ENCODE measurements at places on chromosomes 16 and 17. TPM values are rescaled to one million over a fixed set of nuclear protein-coding genes. Genes with fewer than 3 reads are reported as not detected.

DNA sequence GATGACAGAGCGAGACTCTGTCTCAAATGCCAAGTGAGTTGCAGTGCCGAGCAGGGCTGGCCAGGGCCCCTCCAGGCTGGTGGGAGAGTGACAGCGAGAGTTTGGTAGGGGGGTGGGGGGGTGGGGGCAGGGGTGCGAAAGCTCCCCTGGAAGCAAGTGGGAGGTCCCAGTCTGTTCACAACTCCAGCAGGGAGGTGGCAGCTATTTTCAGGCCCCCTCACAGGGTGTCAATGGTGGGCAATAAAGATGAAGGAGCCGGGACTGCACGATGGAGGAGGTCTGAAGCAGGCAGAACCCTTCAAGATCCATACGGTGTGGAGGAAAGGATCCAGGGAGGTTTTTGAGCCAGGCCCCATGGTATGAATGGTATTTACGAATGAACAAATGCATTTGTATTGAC, 83.7 kb downstream of the PGS1 start:
- H3K4me3 ChIP-seq: no peak overlapping the region
- no peak overlapping the region for H3K27ac ChIP-seq
- no peak for DNase-seq
- no peaks in the 10 kb centered on the region for H3K4me1 ChIP-seq
- no peaks in the 10 kb centered on the region for H3K36me3 ChIP-seq

- H3K4me1 ChIP-seq: peaks cover 9% of the 10 kb centered on the region
- H3K27me3 ChIP-seq: no peaks in the 10 kb centered on the region
- H3K4me3 ChIP-seq: no peak overlapping the region
- no peak for DNase-seq
Observed at GRCh38 chr16:84446084-84446483, 58.4 kb downstream of the MEAK7 start.

DNA sequence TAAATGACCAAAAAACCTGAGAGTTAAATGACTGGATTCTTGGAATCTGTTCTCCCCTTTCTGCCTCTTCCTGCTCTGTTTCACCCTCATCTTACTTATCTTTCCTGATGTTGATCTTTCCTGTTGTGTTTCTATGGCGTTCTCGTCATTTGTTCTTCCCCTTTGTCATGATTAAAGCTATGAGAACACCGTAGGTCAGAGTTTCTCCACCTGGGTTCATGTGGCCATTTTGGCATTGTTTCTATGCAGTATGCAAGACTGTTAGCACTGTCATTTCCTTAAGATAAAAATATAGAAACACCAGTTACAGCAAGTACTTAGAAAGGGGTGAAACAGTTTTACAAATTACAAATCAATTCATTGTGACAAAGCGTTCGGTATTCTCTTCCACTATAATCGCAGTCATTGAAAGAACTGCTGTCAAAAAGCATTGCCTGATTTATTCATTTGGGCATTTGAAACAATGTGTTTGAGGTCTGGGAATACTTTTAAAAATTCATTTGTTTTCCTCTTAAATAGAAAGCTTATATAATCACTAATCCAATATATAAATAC, 166.0 kb downstream of the PHKB start:
- peaks cover 4% of the 10 kb centered on the region for H3K36me3 ChIP-seq
- H3K27me3 ChIP-seq: no peaks in the 10 kb centered on the region
- no peak overlapping the region for H3K4me3 ChIP-seq
- peaks cover 13% of the 10 kb centered on the region for H3K4me1 ChIP-seq
- peak overlapping the region; percentile 77 for H3K27ac ChIP-seq

- peaks cover 2% of the 10 kb centered on the region for H3K36me3 ChIP-seq
- H3K4me1 ChIP-seq: peaks cover 26% of the 10 kb centered on the region
- no peak overlapping the region for H3K4me3 ChIP-seq
- H3K27ac ChIP-seq: peak overlapping the region; percentile 52
- H3K27me3 ChIP-seq: no peaks in the 10 kb centered on the region
Observed at GRCh38 chr16:88473666-88474534, 20.8 kb downstream of the ZFPM1 start.

- no peaks in the 10 kb centered on the region for H3K36me3 ChIP-seq
- H3K4me3 ChIP-seq: no peak overlapping the region
- peaks cover 11% of the 10 kb centered on the region for H3K27me3 ChIP-seq
- peak; percentile 39 for DNase-seq
Observed at GRCh38 chr17:11644265-11645212, 46.3 kb downstream of the DNAH9 start.

TBC1D3I gene
- 1.9 TPM for total RNA-seq

CARD14 gene
- 0.36 TPM for total RNA-seq

GRCh38 chr16:12188061-12188934, 211.8 kb downstream of the SNX29 start:
- no peaks in the 10 kb centered on the region for H3K27me3 ChIP-seq
- no peak overlapping the region for H3K27ac ChIP-seq
- H3K4me1 ChIP-seq: peaks cover 3% of the 10 kb centered on the region

DNA sequence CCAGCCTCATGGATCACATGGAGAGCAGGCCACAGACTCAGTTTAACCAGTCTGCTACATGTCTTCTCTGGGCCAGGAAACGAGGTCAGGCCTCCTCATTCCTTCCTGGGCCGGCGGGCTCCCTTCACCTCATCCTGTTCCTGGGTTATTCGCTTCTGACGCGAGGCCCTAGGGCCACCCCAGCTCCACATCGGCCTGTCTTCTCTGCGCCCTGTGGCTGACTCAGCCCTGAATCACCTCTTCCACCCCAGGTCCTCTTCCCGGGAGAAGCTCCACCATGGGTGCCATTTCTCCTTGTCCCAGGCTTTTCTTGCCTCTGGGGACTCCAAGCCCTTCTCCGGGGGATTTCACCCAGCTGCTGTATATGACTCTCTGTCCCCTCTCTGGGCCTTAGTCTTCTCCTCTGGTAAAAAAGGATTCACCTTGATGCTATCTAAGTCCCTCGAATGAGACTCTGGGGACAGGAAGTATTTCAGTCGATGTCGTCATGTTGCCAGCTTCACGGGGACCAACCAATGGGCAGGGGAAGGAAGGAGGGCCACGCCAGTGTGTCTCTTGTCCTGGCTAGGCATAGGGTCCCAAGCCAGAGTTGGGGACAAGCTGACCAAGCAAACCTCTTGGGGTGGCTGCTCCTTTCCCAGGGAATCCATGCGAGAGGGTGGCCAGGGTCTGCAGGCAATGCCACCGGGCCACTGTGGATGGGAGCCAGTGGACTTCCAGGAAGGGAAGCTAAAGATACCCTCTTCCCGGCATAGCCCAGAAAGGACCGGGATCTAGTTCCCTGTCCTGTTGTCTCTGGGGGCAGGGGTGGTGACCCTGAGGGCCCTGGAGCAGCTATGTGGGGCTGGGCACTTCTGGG, 58.7 kb downstream of the SOCS3 start:
- H3K4me3 ChIP-seq: no peak overlapping the region
- DNase-seq: no peak
- H3K27ac ChIP-seq: peak overlapping the region; percentile 76
- no peaks in the 10 kb centered on the region for H3K36me3 ChIP-seq
- H3K27me3 ChIP-seq: no peaks in the 10 kb centered on the region

- peaks cover 47% of the 10 kb centered on the region for H3K27me3 ChIP-seq
- peak overlapping the region; percentile 84 for H3K27ac ChIP-seq
- H3K36me3 ChIP-seq: no peaks in the 10 kb centered on the region
- peak overlapping the region; percentile 78 for H3K4me3 ChIP-seq
Observed at GRCh38 chr17:6713918-6714271, 726 bp upstream of the SLC13A5 start.

TRAF7 gene
- total RNA-seq: 85.2 TPM

GRCh38 chr16:21078563-21078962, 72.1 kb downstream of the DNAH3 start:
- no peaks in the 10 kb centered on the region for H3K27me3 ChIP-seq
- H3K4me1 ChIP-seq: no peaks in the 10 kb centered on the region
- no peaks in the 10 kb centered on the region for H3K36me3 ChIP-seq

DNA sequence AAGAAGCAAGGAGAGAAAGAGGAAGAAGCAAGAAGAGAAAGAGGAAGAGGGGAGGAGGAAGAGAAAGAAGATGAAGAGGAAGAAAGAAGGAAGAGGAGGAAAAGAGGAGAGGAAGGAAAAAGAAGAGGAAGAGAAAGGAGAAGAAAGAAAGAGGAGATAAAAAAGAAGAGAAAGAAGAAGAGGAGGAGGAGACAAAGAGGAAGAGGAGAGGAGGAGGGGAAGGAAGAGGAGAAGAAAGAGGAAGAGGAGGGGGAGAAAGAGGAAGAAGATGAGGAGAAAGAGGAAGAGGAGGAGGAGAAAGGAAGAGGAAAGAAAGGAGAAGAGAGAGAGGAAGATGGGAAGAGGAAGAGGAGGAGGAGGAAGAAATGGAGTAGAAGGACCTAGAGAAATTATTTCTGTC, 80.4 kb downstream of the CDYL2 start:
- H3K36me3 ChIP-seq: no peaks in the 10 kb centered on the region
- no peak for DNase-seq
- no peaks in the 10 kb centered on the region for H3K4me1 ChIP-seq
- H3K27ac ChIP-seq: no peak overlapping the region
- H3K4me3 ChIP-seq: no peak overlapping the region

- H3K27ac ChIP-seq: no peak overlapping the region
- no peak overlapping the region for H3K4me3 ChIP-seq
Observed at GRCh38 chr17:31537565-31538011, 146.1 kb downstream of the RAB11FIP4 start.

EVPL gene
- 0.05 TPM for total RNA-seq

- H3K27ac ChIP-seq: no peak overlapping the region
- no peaks in the 10 kb centered on the region for H3K36me3 ChIP-seq
- no peaks in the 10 kb centered on the region for H3K27me3 ChIP-seq
- no peak for DNase-seq
- H3K4me1 ChIP-seq: no peaks in the 10 kb centered on the region
Observed at GRCh38 chr16:17723531-17724134, 252.9 kb upstream of the XYLT1 start.

DNA sequence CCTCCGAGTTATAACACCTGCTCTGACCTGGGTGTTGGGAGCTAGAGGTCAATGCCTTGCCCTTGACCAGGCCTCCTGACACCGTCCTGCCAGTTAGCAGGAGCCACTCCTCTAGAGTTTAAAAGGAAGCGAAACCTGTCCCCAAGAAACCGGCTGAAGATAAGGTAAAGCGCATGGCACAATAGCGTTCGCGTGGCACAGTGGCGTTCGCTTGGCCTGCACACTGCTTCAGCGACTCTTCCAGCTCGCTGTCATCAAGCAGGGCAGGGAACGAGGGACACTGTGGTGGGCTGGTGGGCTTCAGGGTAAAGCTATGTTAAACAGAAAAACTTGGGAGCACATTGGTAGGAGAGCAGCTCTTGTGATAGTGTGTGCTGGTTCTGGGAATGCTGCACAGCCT, 28.2 kb upstream of the ETV4 start:
- H3K36me3 ChIP-seq: no peaks in the 10 kb centered on the region
- DNase-seq: no peak
- H3K27me3 ChIP-seq: peaks cover 3% of the 10 kb centered on the region
- H3K4me3 ChIP-seq: no peak overlapping the region

PRSS22 gene
- total RNA-seq: 23.3 TPM

HSPB9 gene
- total RNA-seq: not detected

DNA sequence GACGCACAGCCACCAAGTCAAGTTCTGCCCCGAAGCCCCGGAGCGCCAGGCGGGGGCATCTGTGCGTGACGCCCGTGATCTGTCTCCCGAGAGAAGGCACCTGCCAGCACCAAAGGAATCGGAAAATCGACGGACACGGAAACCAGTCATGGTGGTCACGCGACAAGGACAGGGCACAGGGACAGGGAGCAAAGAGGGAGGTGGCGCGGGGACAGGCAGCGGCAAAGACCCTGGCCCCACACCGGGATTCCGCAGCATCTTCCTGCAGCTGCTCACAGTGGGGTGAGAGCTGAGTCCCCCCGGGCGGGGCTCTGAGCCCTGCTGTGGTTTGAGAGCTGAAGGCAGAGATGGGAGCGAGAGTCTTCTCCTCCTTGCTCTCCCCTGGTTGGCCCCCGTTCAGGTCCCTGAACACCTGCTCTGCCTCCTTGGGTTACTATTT, 56.4 kb downstream of the ABR start:
- peaks cover 7% of the 10 kb centered on the region for H3K4me1 ChIP-seq
- H3K36me3 ChIP-seq: peaks cover 1% of the 10 kb centered on the region
- no peak overlapping the region for H3K4me3 ChIP-seq
- H3K27ac ChIP-seq: no peak overlapping the region
- peaks cover 4% of the 10 kb centered on the region for H3K27me3 ChIP-seq

GRCh38 chr17:78180083-78180482, 6.8 kb downstream of the TK1 start:
- no peak overlapping the region for H3K4me3 ChIP-seq
- peaks cover 7% of the 10 kb centered on the region for H3K4me1 ChIP-seq
- no peaks in the 10 kb centered on the region for H3K27me3 ChIP-seq
- H3K27ac ChIP-seq: no peak overlapping the region
- H3K36me3 ChIP-seq: peaks cover 6% of the 10 kb centered on the region

GRCh38 chr16:87681981-87682570, 79.8 kb downstream of the JPH3 start:
- H3K4me3 ChIP-seq: no peak overlapping the region
- H3K27me3 ChIP-seq: no peaks in the 10 kb centered on the region
- no peaks in the 10 kb centered on the region for H3K36me3 ChIP-seq
- no peak overlapping the region for H3K27ac ChIP-seq
- no peak for DNase-seq
- H3K4me1 ChIP-seq: no peaks in the 10 kb centered on the region

KLHL10 gene
- total RNA-seq: not detected

- no peak for DNase-seq
- no peak overlapping the region for H3K4me3 ChIP-seq
- peaks cover 24% of the 10 kb centered on the region for H3K4me1 ChIP-seq
- no peak overlapping the region for H3K27ac ChIP-seq
- no peaks in the 10 kb centered on the region for H3K27me3 ChIP-seq
Observed at GRCh38 chr16:46857368-46857945, 26.5 kb upstream of the C16orf87 start.

DNA sequence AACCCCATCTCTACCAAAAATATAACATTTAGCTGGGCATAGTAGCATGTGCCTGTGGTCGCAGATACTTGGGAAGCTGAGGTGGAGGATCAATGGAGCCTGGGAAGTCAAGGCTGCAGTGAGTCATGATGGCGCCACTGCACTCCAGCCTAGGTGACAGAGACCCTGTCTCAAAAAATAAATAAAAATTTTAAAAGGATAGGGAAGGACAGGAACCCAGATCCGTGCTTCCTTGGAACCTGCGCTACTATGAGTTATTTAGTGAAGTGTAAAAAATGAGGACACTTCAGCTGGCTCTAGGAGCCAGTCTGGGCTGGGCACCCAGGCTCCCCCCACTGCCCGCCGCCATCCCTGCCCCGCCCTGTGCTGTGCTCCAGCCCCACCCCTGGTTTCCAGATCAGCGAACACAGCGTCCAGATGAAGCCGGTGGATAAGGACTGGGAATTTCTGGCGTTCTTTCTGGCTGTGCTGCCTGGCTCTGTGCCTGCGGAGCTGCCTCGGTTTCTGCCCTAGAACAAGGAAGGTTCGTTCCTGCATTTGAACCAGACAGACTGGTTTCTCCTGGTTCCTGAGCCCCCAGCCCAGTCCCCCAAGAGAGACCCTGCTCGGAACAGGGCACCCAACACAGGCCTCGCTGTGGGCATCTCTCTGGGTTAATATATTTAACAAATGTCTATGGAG, 18.5 kb downstream of the PLLP start:
- peaks cover 20% of the 10 kb centered on the region for H3K4me1 ChIP-seq
- peak overlapping the region; percentile 10 for H3K27ac ChIP-seq
- no peak overlapping the region for H3K4me3 ChIP-seq
- no peaks in the 10 kb centered on the region for H3K27me3 ChIP-seq

CPNE7 gene
- 0.41 TPM for total RNA-seq

ATP1B2 gene
- 2.1 TPM for total RNA-seq

- H3K4me3 ChIP-seq: no peak overlapping the region
- no peaks in the 10 kb centered on the region for H3K4me1 ChIP-seq
- no peak for DNase-seq
- H3K36me3 ChIP-seq: no peaks in the 10 kb centered on the region
Observed at GRCh38 chr17:7767004-7767403, 49.5 kb downstream of the DNAH2 start.

- no peak overlapping the region for H3K27ac ChIP-seq
- H3K4me1 ChIP-seq: peaks cover 2% of the 10 kb centered on the region
- no peak for DNase-seq
Observed at GRCh38 chr16:62130101-62130500, 93.9 kb upstream of the CDH8 start.

JPH3 gene
- 26.4 TPM for total RNA-seq

CTRB1 gene
- total RNA-seq: not detected

C17orf113 gene
- 3.7 TPM for total RNA-seq
